Stimulated activated effector memory CD8-positive, alpha-beta T cell treated with anti-CD3 and anti-CD28 coated beads, Interleukin-12 subunit alpha, Interleukin-12 subunit beta, amount 100 ng/mL, for 72 hours (primary cell): ENCODE measurements at places on chromosomes 16 and 17.

- no peak for DNase-seq
Observed at GRCh38 chr17:48639136-48639535, 13.0 kb upstream of the HOXB9 start.

DNA sequence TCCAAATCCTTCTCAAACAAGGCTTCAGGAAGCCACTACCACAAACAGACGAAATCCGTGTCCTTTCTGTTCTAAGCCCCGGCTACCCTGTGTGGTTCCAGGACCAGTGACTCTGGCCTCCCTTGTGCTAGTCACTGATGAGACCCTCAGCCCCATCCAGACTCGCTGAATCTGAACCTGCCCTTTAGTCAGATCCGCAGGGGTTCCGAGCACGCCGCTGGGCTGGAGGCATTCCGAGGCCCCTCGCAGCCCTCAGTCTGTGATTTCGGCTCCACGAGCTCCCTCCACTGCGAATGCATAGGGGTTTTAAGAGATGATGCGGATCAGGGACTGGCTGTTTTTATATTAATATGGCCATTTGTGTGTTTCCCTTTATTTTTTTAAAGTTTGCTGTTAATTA lies 292.7 kb downstream of the IRF8 start:
- DNase-seq = no peak

DNA sequence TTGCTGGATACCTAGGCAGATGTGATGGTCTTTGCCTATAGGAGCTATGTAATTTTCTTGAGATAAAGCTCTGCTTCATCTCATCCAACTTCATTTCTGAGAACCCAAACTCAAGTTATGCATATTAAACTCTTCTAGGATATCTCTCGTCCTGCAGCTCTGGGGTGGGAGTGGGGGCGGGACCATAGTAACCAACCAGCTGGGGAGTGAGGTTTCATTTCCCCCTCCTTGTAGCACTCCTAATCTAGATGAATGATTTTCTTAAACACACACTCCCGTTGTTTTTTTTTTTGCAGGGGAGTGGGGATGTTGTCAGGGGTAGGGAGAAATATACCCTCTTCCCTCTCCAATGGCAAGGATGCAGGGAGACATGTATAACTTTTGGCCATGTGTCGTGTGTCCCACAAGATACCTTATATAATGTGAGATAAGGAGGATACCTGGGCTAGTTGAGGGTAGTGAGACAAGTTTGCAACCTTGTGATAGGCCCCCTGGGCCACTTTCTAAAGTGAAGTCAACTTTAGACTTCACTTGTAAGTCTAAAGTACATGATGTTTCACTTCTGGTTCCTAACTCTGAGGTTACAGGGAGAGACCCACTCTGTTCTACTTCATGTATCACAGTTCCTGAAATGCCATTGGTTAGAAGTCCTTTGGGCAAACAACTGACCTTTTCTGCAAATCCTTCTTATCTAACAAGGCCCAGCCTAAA lies 10.5 kb upstream of the HEATR6 start:
- DNase-seq = peak; percentile 25

GRCh38 chr17:79974566-79975497 lies 60.8 kb downstream of the TBC1D16 start:
- no peak for DNase-seq

DNA sequence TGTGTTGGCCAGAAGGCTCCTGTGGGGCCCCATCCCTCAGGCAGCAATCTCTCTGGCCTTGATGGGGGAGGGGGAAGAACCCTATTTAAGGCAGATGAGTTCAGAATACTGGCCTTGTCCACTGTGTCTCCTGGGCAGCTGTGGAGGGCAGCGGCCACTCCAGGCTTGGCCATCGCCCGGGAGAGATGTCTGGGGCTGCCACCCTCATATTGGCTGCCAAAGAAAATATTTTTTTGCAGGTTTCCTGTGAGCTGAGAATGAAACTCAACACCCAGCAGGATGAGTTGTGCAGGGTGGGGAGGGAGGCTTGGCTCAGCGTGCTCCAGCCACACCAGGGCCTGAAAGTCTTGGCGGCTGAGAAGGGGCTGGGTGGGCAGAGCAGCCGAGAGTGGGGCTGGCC lies 14.4 kb upstream of the TIMP2 start:
- DNase-seq = no peak
